ENCODE measurements at places on chromosomes 2 and 18.

DNA sequence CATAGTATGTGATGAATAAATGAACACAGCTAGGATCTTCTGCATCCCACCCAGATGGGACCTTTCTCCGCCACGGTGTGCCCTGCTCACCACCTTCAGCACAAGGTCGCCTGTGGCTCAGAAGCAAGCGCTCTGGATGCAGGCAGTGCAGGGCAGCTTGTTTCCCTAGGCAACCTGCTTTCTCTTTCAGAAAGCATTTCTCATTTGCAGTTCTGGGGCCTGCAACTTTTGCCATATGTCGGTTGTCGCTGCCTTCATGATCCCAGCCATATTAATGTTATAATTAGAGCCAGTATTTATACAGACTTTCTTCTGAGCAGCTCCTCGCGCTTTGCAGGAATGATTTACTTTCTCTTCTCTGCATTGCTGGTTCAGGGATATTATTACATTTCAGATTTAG is 692.8 kb downstream of the RNF144A start:
- DNase-seq: no peak

DNA sequence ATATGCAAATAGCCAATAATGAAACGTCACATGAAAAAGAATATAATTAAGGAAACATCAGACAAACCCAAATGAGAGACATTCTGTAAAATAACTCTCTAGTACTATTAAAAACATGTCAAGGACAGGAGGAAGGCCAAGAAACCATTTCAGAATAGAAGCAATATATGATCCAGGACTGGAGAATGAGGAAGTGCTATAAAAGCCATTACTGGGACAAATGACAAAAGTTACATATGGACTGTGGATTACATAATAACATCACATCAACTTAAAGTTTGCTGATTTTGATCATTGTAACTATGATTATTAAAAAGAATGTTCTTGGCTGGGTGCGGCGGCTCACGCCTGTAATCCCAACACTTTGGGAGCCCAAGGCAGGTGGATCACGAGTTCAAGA is 81.3 kb downstream of the CRACDL start:
- DNase-seq: no peak

GRCh38 chr18:33875029-33875565 is 297.1 kb downstream of the ASXL3 start:
- no peak for DNase-seq

GRCh38 chr2:17709897-17710296 is 43.7 kb downstream of the SMC6 start:
- DNase-seq: no peak

DNA sequence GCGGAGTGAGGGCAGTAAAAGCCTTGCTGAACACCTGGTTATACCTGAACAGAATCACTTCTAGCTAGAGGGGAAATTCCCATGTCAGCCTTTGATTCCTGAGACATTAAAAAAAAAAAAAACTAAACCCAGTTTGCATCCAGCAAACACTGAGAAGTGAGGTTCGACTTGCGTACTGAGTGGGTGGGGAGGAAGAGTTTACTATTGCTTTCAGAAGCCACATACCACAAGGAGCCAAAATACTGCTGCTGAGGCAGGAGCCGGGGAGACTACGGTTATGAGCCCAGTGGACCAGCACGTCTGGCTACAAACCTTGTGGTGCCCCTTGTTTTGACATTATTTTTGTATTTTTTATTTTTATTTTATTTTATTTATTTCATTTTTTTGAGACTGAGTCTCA is 2.7 kb downstream of the COLEC11 start:
- DNase-seq: no peak

All from D721Med (cell line).